ENCODE measurements at places on chromosomes 3 and 15. TPM values are rescaled to one million over a fixed set of nuclear protein-coding genes. Genes with fewer than 3 reads are reported as not detected.

GRCh38 chr3:5494905-5495519 lies 307.5 kb downstream of the EDEM1 start:
- no peak for DNase-seq

DNA sequence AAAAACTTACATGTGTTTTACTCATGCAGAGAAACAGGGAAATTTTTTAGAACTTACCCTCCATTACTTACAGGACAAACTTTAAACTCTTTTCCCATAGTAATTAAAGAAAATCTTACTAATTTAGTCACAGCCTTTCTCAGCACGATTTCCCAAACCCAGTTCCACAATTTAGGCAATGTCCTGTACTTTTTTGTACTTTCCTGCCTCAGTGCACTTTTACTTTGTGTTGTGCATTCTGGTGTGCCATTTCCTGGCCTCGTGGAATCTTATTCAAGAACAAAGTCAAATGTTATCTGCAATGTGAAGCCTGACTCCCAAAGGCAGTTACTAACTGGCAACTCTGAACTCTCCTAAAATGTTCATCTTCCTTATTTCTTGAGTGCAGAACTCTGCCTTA lies 1.9 kb downstream of the SLC33A1 start:
- no peak for DNase-seq

The ALDH1L1 gene
- total RNA-seq = 46.9 TPM

The FAM227B gene
- total RNA-seq = 3.3 TPM

GRCh38 chr3:197527569-197527968 lies 28.2 kb downstream of the BDH1 start:
- no peak for DNase-seq

GRCh38 chr3:10213156-10213792 lies 35.0 kb upstream of the TATDN2 start:
- no peak for DNase-seq

Data from PC-9 (cell line).